Cortex of kidney (tissue), 1 donor: ENCODE measurements at places on chromosomes 5 and 9.

GRCh38 chr5:36939969-36940858 is 63.6 kb downstream of the NIPBL start:
- DNase-seq, result no peak

- DNase-seq, result no peak
These were observed 29.9 kb upstream of the MEGF10 start for GRCh38 chr5:127260686-127261085.

GRCh38 chr9:114722937-114723620 is 41.1 kb upstream of the TEX48 start:
- no peak for DNase-seq

DNA sequence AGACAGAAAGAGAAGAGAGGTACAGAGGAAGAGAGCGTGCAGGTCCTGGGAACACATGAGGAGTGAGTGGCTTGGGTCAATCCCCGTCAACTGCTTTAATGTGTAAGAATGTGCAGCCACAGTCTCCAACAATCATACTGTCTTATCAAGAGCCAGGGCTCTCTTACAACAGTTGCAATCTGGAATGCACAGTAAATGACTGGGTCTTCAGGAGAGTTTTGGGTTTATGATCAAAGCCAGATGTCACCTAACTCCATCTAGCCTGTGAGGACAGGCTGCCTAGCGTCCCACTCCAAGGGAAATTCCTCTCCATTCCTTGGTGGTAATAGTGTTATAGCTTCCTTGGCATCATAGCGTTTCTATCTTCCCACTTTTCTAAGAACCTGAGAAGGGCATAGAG is 75.0 kb upstream of the TRIO start:
- DNase-seq, result no peak

DNA sequence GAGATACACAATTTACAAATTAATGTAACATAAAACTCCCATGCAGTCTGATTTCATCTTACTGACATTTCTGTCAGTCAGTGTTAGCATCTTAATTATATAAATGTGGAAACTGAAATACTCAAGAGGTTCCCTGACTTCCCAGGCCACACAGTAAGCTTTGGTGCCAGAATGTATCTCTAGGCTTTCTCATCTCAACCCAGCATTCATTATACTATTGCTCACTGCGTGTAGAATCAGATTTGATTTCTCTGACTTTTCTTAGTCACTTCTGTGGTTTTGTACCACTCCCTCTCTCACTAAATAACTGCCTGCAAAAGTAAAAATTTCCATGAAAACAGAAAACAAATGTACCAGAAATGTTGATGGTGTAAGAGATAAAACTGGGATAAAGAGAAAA is 31.7 kb upstream of the CDKN2B start:
- no peak for DNase-seq

DNA sequence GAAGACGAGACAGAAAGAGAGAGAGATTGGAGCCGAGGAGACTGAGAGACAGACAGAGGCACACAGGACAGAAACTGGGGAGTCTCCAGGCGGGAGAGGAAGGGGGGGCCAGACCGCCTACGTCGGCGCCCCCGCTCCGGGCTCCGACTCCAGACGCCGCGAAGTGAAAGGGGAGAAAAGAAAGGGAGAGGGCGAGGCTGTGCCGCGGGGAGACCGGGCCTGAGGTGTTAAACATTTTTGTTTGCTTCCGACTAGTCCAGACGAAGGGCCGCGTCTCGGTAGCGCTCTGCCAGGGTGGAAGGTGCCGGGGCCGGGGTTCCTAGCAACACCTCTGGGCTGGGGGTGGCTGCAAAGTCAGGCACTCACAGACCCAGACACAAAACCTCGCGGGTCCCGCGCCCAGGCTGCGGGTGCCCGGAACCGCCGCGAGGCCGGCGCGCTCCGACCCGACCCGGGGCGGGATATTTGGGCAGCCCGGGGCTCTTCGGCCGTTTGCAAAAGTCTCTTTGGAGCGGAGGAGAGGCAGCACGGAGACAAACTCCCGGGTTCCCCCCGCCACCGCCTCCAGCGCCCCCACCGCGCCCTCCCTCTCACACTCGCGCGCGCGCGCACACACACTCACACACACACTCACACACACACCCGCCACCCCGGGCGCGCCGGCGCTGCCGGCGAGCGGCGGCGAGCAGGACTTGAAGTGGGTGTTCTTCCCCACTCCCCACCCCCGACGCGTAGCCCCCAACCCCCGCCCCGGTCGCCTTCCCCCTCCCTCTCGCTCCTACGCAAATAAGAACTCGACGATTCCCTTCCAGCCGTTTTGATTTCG is 626 bp upstream of the FST start:
- DNase-seq, result no peak

DNA sequence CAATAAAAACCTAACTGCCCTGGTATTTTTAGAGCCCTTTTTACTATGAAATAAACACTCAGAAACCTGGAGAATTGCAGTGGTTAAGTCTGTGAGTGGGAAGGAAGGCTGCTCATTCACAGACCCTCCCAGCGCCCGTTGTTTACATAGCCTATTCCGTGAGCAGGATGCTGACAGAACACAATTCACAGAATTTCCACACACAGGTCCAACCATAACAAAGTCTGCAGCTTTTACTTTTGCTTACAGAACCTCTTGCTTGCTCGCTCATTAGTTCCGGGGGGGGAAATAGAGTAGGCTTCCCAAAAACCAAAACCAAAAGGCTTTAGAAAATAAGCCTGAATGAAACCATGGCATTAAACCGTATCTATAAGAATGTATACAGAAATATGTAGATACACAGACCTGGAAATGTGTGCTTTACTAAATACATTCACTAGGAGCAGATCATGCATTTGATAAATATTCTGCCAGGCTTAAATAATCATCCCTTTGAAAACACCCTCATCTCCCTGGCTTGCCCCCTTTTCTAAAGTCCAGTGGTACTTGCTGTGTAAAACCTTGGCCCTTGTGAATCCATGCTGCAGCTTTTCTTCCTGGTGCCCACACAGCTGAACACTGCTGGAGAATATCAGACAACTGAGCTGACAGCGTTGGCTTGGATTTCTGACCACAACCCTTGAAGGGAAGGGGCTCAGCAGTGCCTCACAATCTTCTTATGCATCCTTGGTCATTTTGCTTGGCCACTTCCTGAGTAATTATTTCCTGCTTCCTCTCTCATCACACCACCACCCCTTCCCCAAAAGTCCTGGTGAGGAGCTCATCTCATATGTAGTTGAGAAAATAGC is 128.0 kb downstream of the FANCC start:
- DNase-seq, result no peak

DNA sequence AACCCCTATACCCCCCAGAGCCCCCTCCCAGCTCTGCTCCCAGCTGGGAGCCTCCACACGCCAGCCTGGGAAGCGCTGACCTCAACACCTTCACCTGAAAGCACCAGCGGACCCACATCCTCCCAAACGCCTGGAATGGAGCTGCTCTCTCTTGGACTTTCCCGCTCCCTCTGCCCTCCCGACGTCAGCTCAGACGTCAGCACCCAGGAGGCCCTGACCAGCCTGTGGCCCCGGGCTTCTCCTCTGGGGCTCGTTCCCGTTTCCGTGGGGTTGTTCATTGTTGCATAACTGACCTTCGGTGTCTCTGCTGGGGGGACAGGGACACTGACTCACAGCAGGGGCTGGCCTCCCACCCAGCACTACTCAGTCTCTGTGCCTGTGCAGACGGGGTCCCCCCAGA is 35.0 kb upstream of the SLC6A3 start:
- DNase-seq, result no peak

- no peak for DNase-seq
These were observed 83.7 kb upstream of the BARHL1 start for GRCh38 chr9:132498531-132499210.

DNA sequence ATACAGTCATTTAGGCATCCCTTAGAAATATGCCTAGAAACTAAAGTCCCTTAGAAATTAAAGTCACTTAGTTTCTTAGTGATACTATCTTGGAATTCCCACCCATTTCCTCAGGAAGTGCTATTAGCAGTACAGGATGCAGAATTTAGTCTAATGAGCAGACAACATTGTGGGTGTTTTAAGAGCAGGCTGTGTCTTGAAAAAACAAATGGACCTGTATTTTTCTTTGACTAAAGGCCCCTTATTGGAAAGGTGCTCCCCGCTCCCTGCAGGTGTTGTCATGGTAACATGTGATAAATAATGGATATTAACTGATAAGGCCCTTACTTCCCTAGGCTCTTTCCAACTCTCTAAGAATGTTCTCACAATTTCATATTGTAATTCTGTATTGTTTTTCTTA is 38.8 kb upstream of the STARD4 start:
- DNase-seq, result no peak

- DNase-seq, result no peak
These were observed 1.9 kb upstream of the UBE2QL1 start for GRCh38 chr5:6446626-6447309.

GRCh38 chr5:103587185-103587748 is 24.7 kb upstream of the NUDT12 start:
- DNase-seq, result no peak

DNA sequence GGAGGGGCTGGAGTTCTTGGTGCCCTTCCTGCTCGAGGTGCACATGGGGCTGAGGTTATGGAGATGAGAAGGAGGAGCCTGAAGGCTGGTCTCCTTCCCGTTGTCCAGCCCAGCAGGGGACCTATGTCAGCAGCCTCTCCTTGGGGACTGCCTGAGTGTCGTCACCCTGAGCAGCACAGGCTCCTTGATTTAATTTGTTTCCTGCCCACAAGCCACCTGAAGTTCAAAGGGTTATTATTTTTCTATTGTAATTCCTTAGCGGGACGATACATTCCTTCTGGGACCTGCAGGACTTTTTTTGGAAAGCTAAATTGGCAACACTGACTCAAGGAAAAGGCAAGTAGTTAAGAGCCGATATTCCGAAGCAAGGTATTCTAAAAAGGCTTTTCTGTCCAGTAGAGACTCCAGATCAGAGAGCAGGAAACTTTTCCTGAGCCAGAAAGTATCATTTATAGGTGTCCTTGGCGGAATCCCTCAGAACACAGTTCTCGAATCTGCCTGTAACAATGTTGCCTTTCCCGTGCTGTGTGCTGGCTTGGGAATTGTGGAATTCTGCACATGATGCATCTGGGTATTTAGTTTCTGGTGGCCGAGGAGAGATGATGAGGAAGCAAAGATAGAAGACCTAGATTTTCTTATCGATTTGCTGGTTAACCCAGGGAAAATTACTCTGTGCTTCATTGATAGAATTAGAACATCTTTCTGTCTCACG is 55.4 kb downstream of the ARHGAP26 start:
- no peak for DNase-seq

DNA sequence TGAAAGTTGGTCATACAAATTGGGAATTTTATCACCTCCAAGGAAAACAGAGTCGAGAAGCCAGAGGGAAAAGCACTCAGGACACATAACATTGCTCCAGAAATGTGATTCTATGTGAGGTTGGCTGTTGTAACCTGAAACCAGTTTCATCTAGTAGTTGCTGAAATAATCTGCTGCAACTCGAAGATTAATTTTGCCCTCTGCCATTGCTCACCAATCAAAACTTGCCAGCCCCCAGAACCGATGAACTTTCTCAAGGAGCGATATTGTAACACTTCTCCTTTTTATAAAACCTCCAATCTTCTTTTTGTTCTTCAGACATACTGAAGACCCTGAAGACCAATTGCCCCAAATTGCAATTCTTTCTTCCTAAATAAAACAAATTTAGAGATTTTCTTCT is 31.1 kb downstream of the C5orf58 start:
- no peak for DNase-seq

GRCh38 chr9:4964540-4964939 is 20.5 kb upstream of the JAK2 start:
- DNase-seq, result no peak

- DNase-seq, result no peak
These were observed 284.8 kb downstream of the CTNND2 start for GRCh38 chr5:11619339-11620024.

- no peak for DNase-seq
These were observed 17.6 kb downstream of the DCANP1 start for GRCh38 chr5:135429301-135430134.

DNA sequence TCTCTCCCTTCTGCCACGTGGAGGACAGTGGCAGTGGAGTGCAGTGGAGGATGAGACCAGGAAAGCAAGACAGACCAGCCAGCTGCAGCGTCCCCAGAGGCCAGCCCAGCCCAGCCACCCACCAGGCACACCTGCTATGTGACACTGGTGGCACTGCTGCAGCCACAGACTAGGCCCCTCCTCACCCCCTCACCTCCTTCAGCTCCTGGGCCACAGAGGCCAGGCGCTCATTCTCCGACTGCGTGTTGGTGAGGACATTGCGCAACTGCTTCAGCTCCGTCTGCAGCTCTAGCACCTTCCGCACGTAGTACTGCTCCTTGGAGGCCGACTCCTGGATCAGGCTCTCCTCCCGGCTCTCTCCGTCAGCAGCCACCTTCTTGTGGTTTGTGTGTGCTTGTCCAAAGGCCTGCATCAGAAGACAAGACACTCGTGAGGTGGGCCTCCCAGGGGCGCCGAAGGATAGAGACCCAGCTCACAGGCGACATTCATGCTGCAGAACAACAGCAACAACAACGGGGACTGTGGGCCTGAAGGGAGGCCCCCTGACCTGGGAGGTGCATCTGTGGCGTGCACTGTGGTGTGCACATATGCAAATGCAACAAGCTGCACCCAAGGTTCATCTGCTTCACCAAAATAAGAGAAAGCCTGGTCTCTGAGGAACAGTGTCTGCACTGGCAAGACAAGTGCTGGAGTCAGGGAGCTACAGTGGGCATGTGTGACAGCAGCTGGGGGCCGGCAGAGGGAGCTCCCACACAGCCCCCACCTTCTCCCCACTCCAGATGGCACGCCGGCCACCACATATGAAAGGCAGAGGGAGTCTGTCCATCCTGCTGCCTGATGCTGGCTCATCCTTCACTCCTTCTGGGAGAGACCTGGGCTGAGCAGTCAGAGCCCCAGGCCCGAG is 35.5 kb downstream of the BICD2 start:
- no peak for DNase-seq

GRCh38 chr5:139481580-139482049 is 943 bp downstream of the STING1 start:
- no peak for DNase-seq

DNA sequence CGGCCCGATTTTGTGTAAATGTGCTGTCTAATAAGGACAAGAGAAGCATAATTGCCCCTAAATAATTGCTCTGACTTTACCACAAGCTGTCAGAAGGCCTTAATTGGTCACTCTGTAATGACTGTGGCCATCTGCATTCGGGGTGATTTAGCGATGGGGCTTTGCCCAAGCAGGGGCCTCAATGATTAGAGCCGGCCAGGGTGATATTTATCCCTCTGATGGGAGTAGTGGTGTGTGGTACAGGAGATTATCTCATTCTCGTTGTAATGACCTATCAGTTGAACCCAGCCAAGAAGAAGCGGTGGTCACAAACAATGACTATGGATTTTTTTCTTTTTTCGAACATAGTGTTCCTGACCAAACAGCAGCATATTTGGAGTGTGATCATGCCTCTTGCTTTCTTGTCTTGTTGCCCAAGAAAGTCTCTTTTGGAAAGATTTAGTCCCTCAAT is 72.0 kb upstream of the SAP30L start:
- DNase-seq, result no peak

- no peak for DNase-seq
These were observed 254.6 kb upstream of the SLC24A2 start for GRCh38 chr9:20043461-20043860.

DNA sequence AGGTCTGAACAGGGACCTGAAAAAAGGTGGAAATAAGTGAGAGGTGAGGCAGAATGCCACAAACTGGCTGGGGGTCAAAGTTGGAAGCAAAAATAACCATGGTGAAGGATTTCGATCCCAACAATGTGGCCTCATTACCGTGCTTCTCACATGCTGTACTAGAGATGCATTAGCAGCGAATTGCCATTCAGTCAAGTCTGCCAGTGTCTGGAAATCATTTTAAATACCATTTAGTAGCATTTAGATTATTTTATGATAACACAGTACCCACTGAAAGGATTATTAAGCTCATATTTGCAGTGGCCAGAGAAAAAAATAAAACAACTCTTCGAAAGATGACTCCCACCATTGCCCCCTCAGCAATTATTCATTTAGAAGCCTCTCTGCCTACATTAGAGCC is 294.6 kb upstream of the SLC24A2 start:
- DNase-seq, result no peak
